ENCODE measurements at places on chromosomes 11 and 22. TPM values are rescaled to one million over a fixed set of nuclear protein-coding genes. Genes with fewer than 3 reads are reported as not detected.

GRCh38 chr11:656866-657265, 19.8 kb downstream of the DRD4 start:
- H3K27me3 ChIP-seq, result no peaks in the 10 kb centered on the region
- DNase-seq, result no peak
- H3K27ac ChIP-seq, result no peak overlapping the region
- peaks cover 8% of the 10 kb centered on the region for H3K4me1 ChIP-seq
- H3K4me3 ChIP-seq, result no peak overlapping the region

GRCh38 chr11:16799221-16799620, 60.8 kb downstream of the C11orf58 start:
- no peaks in the 10 kb centered on the region for H3K27me3 ChIP-seq
- no peak overlapping the region for H3K27ac ChIP-seq
- no peak for DNase-seq
- peaks cover 28% of the 10 kb centered on the region for H3K36me3 ChIP-seq
- no peak overlapping the region for H3K4me3 ChIP-seq
- peaks cover 13% of the 10 kb centered on the region for H3K4me1 ChIP-seq

DNA sequence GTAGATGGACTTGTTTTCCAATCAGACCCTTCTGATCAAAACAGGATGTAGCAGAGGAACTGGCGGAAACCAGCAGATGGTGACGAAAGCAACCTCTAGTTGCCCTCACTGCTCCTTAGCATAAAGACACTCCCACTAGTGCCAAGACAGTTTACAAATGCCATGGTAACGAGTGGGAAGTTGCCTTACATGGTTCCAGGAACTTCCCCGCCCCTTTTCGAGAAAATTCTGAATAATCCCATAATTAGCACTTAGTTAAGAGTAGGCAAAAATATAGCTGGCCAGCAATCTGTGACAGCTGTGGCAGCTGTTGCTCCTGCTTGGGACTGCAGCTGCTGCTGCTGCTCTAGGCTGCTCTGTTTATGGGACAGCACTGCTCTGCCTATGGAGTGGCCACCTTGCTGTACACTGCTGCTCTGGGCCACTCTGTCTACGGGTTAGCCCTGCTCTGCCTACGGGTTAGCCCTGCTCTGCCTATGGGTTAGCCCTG, 33.4 kb upstream of the SORL1 start:
- H3K27me3 ChIP-seq, result no peaks in the 10 kb centered on the region
- peak; percentile 21 for DNase-seq
- H3K4me1 ChIP-seq, result peaks cover 8% of the 10 kb centered on the region
- no peak overlapping the region for H3K27ac ChIP-seq
- H3K4me3 ChIP-seq, result no peak overlapping the region
- no peaks in the 10 kb centered on the region for H3K36me3 ChIP-seq

BLID gene
- 1.0 TPM for total RNA-seq

PGA4 gene
- 0.88 TPM for total RNA-seq

DNA sequence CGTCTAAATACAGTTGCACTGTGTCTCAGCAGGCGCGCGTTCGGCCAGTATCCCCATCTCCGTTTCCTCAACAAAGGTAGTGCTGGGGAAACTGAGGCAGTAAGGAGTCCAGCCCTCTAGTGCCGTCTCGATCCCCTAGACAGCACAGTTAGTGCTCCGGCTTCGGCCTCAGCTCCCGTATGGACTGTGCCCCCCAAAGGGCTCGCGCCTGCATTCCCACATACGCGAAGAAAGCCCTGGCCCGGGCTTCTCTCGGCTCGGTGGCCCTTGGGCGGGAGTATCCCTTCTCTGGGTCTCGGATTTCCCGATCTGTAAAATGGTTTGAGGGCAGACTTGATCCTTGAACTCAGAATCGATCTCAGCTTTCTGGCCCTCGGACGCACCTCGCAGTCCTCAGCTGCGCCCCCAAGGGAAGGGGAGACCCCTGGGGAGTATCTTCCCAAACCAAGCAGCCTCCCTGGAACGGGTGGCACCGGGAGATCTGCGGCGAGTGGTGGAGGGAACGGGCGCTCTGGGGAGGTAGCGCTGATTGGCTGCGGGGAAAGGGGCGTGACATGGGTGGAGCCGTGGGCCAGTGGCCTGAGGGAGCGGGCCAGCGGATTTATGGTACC, 759 bp upstream of the PEX16 start:
- no peaks in the 10 kb centered on the region for H3K4me1 ChIP-seq
- H3K4me3 ChIP-seq, result peak overlapping the region; percentile 90
- H3K27ac ChIP-seq, result peak overlapping the region; percentile 24
- H3K36me3 ChIP-seq, result peaks cover 11% of the 10 kb centered on the region
- H3K27me3 ChIP-seq, result peaks cover 30% of the 10 kb centered on the region

FAM111A gene
- total RNA-seq, result 1.7 TPM

PRR5L gene
- total RNA-seq, result 2.6 TPM

DNA sequence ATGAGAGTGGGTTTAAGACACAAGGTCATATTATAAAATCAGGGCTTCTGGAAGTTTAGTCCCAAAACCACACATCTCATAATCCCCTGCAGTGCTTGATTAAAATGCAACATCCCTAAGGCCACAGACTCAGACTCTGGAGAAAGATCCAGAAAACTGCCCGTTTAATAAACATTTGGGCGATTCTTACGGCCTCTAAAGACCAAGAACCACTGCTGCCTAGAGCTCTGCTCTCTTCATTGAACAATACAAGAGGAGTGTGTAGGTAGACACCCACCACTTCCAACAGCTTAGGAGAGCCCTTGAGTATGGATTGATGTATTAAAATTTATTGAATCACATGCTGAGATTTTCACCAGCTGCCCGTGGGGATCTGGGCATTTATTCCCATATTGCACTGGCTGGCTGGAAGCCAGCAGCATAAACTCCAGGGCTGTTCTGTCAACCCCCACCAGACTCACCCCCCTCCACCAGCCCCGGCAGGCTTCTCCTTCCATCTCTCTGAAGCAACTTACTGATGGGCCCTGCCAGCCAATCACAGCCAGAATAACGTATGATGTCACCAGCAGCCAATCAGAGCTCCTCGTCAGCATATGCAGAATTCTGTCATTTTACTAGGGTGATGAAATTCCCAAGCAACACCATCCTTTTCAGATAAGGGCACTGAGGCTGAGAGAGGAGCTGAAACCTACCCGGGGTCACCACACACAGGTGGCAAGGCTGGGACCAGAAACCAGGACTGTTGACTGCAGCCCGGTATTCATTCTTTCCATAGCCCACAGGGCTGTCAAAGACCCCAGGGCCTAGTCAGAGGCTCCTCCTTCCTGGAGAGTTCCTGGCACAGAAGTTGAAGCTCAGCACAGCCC, 749 bp upstream of the BEST1 start:
- H3K36me3 ChIP-seq, result no peaks in the 10 kb centered on the region
- no peaks in the 10 kb centered on the region for H3K27me3 ChIP-seq
- no peaks in the 10 kb centered on the region for H3K4me1 ChIP-seq
- no peak overlapping the region for H3K27ac ChIP-seq

GRCh38 chr22:30955153-30955552, 13.4 kb downstream of the MORC2 start:
- H3K27me3 ChIP-seq, result no peaks in the 10 kb centered on the region
- peaks cover 24% of the 10 kb centered on the region for H3K36me3 ChIP-seq
- DNase-seq, result no peak
- peaks cover 27% of the 10 kb centered on the region for H3K4me1 ChIP-seq
- no peak overlapping the region for H3K27ac ChIP-seq

PLAAT4 gene
- not detected for total RNA-seq

ASPHD2 gene
- 1.8 TPM for total RNA-seq

DNA sequence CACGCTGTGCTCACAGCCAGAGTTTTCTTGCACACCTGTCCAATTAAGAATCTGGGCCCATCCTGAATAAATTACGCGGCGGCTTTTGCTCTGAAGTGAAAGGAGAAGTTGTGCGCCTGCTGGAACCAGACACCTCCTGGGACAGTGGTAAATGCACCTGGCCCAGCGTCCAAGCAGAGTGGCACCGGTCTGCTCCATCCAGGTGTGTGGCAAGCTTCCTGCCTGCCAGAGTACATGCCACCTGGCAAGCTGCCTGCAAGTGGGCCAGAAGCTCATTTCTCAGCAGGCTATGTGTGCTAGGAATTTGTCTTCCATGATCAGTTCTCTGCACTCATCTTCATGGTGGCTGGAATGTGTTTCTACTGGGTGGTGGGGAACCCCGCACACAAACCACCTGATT, 660.6 kb downstream of the ETS1 start:
- no peaks in the 10 kb centered on the region for H3K27me3 ChIP-seq
- H3K4me3 ChIP-seq, result no peak overlapping the region
- H3K4me1 ChIP-seq, result no peaks in the 10 kb centered on the region
- DNase-seq, result no peak

SLC17A6 gene
- not detected for total RNA-seq

LARGE1 gene
- 23.0 TPM for total RNA-seq

DNA sequence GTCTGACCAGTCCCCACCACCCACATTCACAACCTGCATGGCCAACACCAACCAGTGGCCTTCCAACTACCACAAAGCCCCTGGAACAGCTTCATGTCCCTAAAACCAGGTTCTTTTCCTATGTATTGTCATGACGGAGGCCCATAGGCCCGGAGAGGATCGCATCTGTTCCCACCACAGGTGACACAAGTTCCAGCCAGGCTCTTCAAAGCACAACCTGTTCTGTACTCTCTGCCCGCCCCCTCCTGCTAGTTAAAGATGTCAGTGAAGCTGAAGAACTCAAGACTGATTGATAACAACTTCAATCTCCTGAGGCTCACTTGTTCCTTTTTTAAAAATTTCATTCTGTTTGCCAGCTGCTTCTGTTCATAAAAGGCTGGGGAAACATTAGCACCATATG, 121.1 kb upstream of the GUCY1A2 start:
- H3K36me3 ChIP-seq, result no peaks in the 10 kb centered on the region
- H3K4me1 ChIP-seq, result no peaks in the 10 kb centered on the region
- H3K27ac ChIP-seq, result no peak overlapping the region
- H3K27me3 ChIP-seq, result no peaks in the 10 kb centered on the region
- DNase-seq, result no peak
- no peak overlapping the region for H3K4me3 ChIP-seq

GRCh38 chr11:2864901-2865300, 20.7 kb downstream of the CDKN1C start:
- H3K4me3 ChIP-seq, result no peak overlapping the region
- H3K36me3 ChIP-seq, result no peaks in the 10 kb centered on the region
- DNase-seq, result no peak
- H3K4me1 ChIP-seq, result no peaks in the 10 kb centered on the region
- H3K27me3 ChIP-seq, result peaks cover 81% of the 10 kb centered on the region
- H3K27ac ChIP-seq, result no peak overlapping the region

DNA sequence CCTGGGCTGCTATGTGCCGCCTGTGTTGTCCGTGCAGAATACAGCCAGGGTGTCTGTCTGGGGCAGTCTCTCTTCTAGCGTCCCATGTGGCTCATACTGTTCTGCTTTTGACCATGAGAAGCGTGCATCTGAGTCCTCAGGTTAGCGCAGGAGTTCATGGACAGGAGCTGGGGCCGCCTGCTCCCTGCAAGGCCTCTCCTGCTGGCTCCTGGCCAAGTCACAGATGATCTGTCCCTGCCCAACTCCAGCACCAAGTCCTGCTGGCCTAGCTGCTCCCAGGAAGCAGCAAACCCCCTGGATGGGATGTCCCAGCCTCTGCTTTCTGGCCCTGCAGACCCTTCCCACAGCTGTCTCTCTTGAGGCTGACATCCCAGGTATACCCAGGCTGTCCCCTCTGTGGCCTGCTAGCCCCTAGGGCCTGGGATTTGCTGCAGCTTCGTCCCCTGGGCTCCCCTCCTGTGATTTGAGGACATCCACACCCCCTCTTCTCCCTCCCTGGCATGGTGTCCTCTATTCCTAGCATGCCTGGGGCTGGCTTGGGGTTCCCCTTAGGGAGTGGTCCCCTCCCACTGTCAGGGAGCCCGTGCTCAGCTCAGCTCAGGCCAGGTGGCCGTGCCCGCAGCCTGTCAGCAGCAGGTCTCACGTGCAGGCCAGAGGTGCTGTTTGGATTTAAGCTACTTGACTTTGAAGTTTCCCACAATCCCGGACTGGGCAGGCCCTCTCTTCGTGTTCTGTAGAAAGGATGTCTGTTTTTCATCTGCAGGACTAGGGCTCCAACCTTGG, 17.8 kb downstream of the PRR5 start:
- no peaks in the 10 kb centered on the region for H3K36me3 ChIP-seq
- peak overlapping the region; percentile 47 for H3K27ac ChIP-seq
- no peaks in the 10 kb centered on the region for H3K27me3 ChIP-seq
- H3K4me1 ChIP-seq, result peaks cover 6% of the 10 kb centered on the region

- peaks cover 3% of the 10 kb centered on the region for H3K27me3 ChIP-seq
- H3K4me3 ChIP-seq, result no peak overlapping the region
- DNase-seq, result no peak
Observed at GRCh38 chr11:11806586-11806985, 35.2 kb upstream of the USP47 start.

- H3K4me1 ChIP-seq, result no peaks in the 10 kb centered on the region
- no peak overlapping the region for H3K4me3 ChIP-seq
- H3K36me3 ChIP-seq, result peaks cover 9% of the 10 kb centered on the region
Observed at GRCh38 chr11:47414685-47415070, 6.3 kb downstream of the SLC39A13 start.

DNA sequence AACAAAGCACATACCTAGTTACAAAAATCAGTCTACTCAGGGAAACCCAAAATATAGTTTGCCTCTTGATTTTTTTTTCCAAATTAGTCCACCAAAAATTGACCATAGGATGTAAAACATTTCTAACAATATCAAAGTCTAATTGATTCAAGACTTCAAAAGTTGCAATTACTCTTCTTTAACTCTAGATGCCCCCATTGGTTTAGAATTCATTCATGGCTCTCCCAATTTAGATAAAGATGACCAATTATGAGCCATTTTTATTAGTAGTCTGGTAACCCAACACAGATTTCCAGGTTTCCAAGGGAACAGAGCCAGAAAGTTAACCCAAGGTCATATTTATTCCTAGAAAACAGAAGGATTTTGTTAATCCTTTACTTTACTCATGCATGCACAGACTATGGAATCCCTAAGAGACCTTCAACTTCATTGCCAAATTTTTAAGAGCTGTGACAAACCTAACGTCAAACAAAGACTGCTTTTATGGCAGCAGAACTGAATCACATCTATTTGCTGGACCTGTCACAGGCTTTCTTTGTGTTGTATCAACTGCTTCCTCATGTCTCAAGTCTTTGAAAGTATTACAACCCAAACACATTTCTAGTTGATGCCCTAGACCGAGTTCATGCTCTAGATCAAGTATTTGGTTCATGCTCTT, 55.3 kb downstream of the C22orf42 start:
- DNase-seq, result peak; percentile 20
- H3K36me3 ChIP-seq, result no peaks in the 10 kb centered on the region
- H3K4me3 ChIP-seq, result no peak overlapping the region
- no peaks in the 10 kb centered on the region for H3K4me1 ChIP-seq

SLC22A6 gene
- not detected for total RNA-seq

KDELR3 gene
- 19.7 TPM for total RNA-seq

All from cardiac muscle cell (in vitro differentiated cells and primary cell).